ENCODE measurements at places on chromosomes 2 and 18.

GRCh38 chr2:229370509-229370908, 99.4 kb upstream of the PID1 start:
- DNase-seq, result no peak

DNA sequence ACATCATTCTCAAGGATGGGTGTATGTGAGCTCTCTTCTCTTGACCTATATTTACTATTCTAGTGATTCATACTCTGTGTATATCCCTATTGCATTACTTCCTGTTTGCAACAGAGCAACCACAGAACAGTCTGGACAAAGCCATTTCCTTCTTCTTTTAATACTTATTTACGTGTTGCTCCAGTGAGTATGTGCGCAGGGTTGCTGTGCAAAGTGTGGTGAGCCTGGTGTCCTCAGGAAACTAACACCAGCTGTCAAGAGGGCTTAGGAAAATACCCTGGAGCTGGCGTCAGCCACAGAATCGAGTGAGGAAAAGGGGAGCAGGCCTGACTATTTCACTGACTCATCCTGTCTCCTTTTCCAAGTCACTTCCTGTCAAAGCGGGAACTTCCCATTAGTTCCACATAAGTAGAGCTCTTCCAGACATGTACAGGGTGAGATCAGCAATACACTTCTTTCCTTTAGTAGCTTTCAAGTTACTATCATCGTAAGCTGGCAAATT, 214.1 kb upstream of the COPS8 start:
- DNase-seq, result no peak

GRCh38 chr18:55696811-55697210, 108.8 kb upstream of the TCF4 start:
- no peak for DNase-seq

DNA sequence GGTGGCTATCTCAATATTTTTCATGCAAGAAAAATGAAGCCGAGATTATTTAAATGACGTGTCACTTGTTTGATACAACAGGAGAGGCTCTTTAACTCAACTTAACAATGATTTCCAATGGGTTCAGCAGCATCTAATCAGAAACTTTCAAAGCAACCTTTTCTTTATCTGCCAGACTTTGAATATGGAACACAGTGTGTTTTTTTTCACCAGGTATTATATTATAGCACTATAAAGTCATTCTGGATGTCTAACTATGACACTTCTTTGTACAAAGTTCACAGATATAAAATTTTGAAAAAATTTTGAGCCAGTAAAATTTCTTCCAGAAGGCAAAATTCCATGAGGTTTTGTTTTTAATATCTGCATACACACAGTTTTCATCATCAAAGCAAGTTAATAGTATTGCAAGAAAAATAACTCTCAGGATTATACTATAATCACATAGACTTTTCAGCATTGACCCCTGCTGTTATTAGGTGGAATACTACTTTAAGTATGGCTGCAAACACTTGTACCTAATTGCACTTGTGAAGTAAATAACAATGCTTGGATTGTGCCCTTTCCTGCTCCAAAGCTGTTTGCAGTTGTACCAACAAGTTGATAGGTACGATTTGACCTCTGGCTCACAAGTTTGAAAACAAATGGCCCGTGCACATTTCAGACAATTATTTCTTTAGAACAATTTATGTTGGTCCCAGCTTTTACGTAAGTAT, 44.0 kb upstream of the DSG1 start:
- DNase-seq, result no peak

DNA sequence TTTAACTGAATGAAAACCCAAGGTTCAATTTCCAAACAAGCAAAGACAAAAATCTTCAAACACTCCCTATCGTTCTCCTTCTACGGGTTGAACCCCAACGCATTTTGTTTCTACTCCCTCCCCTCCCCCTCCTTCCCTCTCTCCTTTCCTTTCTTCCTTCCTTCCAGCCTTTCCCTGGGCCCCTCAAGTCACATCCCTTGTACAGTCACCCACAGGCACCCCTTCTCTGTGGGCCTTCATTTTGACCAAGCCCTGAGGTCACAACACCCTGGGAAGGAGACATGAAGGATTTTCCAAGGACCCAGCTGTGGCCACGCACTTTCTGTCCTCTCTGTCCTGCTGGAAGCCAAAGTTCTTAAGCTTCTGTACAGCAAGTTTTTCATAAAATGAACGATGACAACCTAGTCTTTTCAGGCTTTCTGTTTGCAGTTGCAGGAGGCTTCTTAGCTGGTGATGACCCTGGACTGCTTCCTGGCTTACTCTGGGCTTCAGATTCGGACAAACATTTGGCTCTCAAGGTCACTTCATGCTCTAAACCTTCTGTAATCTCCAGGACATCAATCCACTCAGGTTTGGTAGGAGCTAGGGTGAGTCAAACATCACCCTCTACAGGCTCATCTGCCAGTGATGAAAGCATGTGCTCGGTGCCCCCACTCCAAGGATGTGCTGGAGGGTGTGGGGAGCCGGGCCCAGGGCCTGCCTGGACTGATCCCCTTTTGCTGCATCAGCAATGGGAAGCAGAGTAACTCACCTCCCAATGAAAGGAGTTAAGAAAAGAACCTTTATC, 25.5 kb downstream of the TMEM247 start:
- no peak for DNase-seq

DNA sequence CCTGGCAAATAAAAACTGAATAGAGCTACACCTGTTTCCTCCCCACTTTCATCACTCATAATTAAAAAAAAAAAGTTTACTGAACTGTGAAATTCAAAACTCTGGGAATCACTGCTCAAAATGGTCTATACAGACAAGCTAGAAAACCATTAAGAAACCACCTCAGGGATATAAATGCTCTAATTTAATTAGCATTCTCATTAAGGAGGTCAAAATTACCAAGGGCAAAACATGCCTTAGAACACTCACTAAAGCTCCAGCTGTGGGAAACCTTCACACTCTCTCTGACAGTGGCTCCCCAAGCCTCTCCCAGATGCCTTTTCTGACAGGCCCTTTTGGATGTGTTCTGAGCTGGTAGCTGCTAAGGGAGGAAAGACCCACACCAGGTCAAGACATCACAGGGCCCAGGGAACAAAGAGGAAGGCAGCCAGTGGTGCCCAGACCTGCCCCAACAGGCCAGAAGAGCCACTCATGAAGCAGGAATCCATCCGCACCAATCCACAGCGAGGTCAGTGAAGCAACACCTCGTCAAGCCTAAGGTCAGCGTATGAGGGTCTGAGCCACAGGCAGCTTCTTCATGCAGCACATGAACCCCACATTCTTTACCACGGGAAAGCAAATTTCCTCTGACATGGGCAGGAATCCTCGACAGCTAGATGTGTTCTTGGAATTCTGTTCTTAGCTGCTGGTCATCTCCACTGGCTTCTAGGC, 35.6 kb downstream of the XDH start:
- DNase-seq, result no peak

DNA sequence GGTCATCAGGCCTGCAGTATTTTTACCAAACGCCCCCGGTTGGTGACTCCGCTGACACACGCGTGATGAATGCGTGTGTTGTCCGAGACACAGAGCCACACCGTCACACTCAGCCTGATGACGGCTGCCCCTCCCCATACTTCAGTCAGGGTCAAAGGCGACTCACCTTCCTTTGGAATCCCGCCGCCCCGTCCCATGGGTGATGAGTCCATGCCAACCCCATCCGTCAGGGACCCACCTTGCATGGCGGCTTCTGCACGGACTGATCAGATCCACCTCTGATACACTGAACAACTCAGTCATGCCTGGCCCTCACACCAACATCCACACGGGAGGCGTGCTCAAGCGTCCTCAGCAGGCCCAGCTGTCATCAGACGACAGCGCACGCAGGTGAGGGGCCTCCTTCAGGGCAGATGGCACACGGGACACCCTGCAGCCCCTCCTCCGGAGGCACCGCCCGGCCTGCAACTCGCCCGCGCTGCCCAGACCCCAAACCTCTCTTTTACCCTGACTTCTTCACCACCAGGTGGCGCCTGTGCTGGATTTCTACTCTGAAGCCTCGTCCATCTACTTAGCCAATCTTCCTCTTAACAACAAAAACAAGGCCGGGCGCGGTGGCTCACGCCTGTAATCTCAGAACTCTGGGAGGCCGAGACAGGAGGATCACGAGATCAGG, 89.2 kb downstream of the ZNF516 start:
- peak; percentile 59 for DNase-seq

- DNase-seq, result no peak
These were observed 121.1 kb upstream of the ACAA2 start for GRCh38 chr18:49934457-49934856.

DNA sequence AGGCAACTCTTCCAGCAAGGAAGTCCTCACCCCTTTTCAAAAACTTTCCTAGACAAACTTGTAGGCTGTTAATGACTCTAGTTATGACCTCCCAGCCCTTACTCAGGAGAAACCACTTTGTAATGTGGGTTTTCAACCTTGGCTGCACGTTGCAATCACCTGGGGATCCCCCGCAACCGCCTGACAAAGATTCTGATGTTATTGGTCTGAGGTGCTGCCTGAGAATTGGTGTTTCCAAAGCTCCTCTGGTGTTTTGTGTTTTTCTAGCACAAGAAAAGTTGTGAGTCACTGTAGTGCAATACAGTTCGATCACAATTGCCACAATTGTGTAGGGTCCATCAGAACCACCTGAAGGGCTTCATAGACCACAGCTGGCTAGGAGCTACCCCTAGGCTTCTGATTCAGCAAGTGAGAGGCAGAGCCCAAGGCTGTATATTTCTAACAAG, 121.6 kb downstream of the SP100 start:
- DNase-seq, result no peak

- no peak for DNase-seq
These were observed 69.1 kb downstream of the MBD2 start for GRCh38 chr18:54155412-54155811.
